Skeletal muscle cell (primary cell): ENCODE measurements at places on chromosomes 16 and 17.

- DNase-seq = no peak
These were observed 12.5 kb upstream of the C1QTNF8 start for GRCh38 chr16:1108299-1109252.

GRCh38 chr16:66569827-66570405 lies 3.7 kb downstream of the CMTM1 start:
- DNase-seq = peak; percentile 60

DNA sequence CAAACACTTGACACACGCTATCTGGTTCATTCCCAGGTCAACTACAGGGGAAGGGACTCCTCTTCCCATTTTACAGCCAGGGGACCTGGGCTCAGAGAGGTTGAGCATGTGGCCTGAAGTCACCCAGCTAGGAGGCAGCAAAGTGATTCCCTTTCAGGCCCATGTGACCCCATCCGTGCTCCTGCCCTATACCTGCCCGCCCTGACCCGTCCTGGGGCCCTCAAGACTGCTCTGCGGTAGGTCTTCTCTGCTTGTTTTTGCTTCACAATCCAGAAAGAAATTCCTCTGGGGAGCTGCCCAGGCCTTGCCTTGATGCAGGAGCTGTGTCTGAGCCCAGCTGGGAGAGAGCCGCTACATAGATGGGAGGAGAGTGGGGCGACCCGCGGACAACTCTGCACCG lies 161.4 kb downstream of the SDK2 start:
- no peak for DNase-seq

DNA sequence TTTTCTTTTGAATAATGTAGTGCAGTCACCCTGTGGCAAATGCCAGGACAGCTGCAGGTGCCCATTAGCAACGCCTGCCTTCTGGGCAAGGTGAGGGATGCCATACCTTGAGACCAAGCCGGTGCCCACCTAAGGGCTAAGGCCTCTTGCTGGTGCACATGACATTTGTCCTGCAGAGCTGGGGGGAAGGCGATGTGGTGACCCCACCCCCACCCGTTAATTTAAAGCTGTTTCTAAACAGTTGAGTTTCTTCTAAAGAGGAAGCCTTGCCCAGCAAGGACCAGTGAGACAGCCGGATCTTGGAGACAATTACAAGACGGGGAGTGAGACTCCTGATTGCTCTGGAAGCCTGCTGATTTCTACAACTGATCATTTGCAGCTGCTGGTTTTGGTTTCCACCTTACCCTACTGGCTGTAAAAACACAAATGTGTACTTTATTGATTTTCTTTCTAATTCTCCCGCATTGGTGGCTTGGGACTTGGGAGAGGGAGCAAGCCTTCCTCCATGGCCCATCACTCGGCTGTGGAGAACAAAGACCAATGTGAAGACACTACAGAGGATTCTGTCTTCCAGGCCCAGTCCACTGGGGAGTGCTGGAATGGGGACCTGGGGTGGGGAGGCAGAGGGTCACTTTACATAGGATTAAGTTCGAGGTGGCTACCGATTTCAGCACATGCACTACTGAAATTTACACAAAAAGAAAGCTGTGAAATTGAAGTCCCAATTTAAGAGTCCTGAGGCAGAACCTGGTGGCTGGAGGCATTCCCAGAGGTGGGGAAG lies 2.7 kb downstream of the CDK5R1 start:
- no peak for DNase-seq

GRCh38 chr17:49452201-49452600 lies 37.5 kb upstream of the PHB1 start:
- DNase-seq = no peak

GRCh38 chr17:32341141-32341856 lies 674 bp downstream of the C17orf75 start:
- DNase-seq = no peak

- no peak for DNase-seq
These were observed 962.8 kb downstream of the CDH11 start for GRCh38 chr16:64158941-64159588.

GRCh38 chr17:38707678-38708351 lies 2.7 kb downstream of the MLLT6 start:
- no peak for DNase-seq

GRCh38 chr16:2415085-2415484 lies 14.2 kb upstream of the CCNF start:
- no peak for DNase-seq

DNA sequence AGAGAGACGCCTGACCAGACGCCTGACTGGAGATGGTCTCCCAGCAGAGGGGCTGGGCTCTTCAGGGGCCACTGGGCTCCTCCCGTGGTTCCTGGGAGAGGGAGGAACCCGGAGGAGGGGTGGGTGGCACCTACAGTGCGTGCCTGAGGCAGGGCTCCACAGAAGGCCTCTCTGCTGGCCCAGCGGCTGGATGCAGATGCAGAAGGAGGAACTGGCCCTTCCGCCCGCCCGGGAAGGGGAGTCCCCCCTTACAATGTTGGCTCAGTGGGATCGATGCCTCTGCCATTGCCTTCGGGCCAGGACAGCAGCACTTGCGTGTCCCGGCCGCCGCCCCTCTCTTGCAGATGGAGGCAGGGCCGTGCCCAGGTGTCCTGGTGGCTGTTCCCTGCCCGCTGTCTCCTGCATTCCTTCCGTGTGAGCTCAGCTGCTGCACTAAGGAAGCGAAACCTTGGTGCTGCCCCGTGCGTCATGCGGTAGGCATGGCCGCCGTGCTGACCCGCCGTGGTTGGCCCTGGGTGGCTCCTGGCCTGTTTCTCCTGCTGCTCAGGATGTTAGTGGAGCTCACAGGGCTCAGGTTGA lies 15.1 kb downstream of the BAIAP2 start:
- no peak for DNase-seq

- no peak for DNase-seq
These were observed 2.5 kb upstream of the HS3ST3B1 start for GRCh38 chr17:14298221-14298946.

DNA sequence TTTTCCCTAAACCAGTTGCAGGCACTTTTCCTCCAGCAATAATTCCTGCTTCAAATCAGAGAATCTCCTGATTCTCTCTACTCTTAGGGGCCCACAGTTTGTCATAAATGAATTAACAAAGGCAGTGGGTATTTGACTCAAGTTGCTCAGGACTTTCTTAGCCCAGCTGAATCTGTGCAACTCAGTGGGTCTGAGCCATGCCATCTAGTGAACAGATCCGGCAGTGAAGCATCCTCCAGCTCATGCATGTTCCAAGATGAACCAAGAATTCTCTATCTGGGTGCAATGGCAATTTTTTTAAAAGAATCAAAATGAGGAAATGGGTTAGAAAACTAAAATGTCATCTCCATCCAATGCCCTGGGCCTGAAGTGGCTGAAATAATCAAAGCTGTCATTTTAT lies 575.2 kb upstream of the CDH11 start:
- no peak for DNase-seq

DNA sequence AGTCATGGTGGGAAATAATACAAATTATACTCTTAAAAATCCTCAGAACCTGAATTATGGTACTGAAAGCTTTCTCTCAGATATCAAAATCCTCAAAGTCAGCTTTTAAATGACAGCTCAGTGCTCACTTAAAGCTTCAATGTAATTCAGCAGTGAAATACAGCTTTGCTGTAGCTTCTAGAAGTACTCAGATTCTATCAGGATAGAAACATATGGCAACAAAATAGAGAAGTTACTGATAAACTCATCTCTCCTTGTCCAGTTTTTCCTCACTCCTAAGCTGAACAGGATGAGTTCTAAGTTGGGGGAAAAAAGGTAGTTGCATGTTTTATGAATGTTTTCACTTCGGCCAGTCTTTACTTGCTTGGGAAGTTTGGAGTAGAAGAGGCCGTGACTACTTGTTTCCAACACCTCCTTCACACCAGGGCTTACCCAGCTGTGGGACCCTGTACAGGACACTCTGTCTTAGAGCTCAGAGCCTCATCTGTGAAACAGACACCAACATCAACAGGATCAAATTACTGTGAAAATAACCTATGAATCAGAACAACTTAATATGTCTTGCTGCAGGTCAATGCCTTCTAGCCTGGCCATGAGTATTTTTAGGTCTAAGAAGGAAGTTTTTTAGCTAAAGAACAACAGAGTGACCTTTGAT lies 30.2 kb downstream of the OGFOD1 start:
- peak; percentile 18 for DNase-seq

DNA sequence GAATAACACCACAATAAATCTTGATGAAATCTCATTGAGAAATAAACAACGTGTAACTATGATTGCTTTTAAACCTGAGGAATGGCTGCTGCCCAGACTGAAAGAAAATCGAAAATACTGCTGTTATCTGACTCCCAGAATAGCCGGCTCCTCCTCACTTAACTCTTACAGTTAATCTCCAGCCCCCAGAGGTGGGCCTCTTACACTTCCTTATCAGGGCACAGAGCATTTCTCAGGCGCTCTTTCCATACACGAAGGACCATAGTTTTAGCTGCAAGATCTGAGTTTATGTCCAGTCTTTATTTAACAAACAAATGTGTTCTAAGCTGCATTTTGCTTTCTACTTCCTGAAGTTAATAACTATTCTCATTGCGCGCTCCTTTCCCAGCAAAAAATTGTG lies 206.9 kb downstream of the MAP2K4 start:
- DNase-seq = no peak

- DNase-seq = peak; percentile 67
These were observed 143.3 kb downstream of the PITPNC1 start for GRCh38 chr17:67520252-67520906.

DNA sequence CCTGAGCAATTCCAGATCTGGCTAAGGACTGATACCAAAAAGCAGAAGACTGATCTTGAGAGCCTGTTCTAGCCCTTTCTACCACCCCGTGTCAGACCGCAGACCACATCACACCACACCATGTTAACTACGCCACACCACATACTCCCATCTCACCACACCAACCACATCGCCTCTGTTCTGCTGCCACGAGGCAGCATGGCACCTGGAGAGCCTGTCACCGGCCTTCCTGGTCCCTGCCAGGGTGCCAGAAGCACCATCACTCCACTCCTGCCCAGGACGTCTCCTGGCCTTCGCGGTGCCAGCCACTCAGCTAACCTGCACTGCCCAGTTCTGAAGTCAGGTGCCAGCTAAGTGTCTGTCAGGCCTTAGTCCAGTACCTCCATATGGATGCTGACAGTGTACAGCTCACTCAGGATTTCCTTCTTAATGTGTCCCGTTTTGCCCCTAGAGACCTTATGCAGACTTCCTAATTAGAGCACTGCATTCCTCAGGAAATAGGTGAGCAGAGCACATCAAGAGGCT lies 37.2 kb upstream of the BCAR1 start:
- no peak for DNase-seq

GRCh38 chr16:53129281-53130158 lies 74.7 kb downstream of the CHD9 start:
- DNase-seq = peak; percentile 75

GRCh38 chr16:89845417-89845816 lies 17.1 kb downstream of the SPIRE2 start:
- DNase-seq = no peak

DNA sequence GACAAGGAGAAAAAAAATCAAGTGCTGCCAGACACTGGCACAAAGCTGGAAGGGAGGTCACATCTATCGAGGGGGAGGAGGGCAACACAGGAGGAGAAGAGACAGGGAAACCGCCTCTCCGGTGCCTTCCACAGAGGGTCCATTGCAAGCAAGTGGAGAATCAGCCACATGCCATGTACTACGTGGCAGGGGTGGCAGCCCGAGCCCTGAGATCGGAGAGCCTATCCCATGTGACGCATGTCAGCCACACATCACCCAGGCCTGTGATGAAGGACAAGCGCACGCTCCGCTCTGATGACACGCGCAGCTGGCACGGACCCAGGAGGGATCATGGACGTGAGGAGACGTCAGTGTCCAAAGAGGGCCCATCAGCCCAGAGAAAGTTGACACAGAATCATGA lies 30.1 kb downstream of the ADCY9 start:
- DNase-seq = no peak

- no peak for DNase-seq
These were observed 20.5 kb downstream of the CLEC16A start for GRCh38 chr16:10964891-10965326.

GRCh38 chr16:30858111-30858495 lies 35.8 kb downstream of the BCL7C start:
- DNase-seq = no peak

DNA sequence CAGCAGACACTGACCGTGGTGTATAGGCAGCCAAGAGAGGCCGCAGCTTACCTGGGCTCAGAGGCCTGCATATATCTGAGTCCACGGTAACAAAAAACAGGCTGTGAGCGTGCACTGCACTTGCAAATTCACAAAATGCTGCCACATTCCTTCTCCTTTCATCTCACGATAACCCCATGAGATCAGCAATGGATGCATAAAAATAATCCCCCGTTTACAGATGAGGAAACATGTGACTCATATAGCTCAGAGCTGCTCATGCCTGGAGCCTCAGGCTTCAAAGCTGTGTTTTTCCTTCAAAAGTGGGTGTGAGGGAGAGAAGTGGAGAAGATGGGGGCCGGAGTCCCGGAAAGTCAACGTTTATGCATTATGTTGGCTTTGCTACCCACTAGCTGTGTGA lies 118.3 kb upstream of the FOXF1 start:
- no peak for DNase-seq

DNA sequence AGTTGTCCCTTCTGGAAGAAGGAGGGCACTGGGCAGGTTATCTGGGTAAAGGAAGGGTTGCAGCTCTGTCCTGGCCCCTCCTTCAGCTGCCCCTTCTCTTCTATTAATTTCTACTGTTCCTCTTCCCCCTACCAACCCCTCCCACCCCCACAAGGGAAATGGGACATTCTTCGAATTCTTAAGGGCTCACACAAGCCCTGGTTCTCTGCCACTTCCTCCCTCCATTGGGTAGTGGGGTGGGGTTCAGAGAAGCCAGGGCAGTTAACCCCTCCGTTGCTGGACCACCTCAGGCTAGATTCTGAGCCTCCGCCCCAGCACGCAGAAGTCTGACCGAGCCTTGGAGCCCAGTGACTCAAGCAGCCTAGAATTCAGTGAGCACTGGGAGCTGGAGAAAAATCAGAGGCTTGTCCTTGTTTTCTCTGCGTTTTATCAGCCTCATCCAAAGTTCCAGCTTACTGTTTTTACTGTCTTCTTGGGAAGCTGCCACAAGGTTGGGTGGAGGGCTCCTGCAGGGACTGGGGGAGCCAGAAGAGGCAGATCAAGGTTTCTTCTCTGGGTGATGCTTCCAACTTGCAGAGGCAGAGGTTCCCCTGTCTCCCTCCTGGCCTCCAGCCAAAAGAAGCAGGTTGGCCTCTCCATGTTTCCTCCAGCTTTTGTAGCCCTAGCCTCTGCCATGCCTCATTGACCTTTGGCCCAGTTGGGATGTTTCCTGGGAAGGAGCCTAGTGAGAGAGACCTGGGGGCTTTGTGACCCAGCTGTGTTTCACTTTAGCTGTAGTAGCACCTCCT lies 10.2 kb downstream of the LASP1 start:
- DNase-seq = no peak

- DNase-seq = no peak
These were observed 25.5 kb downstream of the TMEM235 start for GRCh38 chr17:78256707-78257591.

GRCh38 chr16:2465653-2466415 lies 5.3 kb upstream of the NTN3 start:
- no peak for DNase-seq

DNA sequence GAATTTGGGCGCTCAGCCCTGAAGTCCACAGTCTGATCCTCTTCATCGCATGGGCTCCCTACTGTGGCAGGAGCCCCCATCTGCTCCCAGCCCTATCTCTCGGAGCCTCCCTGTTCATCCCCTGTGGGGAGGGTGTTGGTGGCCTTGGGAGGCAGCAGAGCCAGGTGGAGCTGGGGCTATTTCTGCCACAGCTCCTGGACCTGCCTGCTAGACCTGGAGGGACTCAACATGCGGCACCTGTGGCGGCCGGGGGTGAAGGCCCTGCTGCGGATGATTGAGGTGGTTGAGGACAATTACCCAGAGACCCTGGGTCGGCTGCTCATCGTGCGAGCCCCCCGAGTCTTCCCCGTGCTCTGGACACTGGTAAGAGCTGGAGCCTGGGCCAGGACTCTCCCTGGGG lies 30.5 kb downstream of the NAGPA start:
- DNase-seq = no peak
